ENCODE measurements at places on chromosomes 4 and X. TPM values are rescaled to one million over a fixed set of nuclear protein-coding genes. Genes with fewer than 3 reads are reported as not detected.

MAGEA9B gene
- total RNA-seq: not detected

IL1RAPL1 gene
- total RNA-seq: 17.0 TPM

NRK gene
- 0.31 TPM for total RNA-seq

IL2 gene
- not detected for total RNA-seq

TBX22 gene
- total RNA-seq: not detected

MXD4 gene
- total RNA-seq: 19.7 TPM

ARMCX1 gene
- 118 TPM for total RNA-seq

Data from occipital lobe (tissue), 3 donors.